ENCODE measurements at places on chromosomes 4 and X.

DNA sequence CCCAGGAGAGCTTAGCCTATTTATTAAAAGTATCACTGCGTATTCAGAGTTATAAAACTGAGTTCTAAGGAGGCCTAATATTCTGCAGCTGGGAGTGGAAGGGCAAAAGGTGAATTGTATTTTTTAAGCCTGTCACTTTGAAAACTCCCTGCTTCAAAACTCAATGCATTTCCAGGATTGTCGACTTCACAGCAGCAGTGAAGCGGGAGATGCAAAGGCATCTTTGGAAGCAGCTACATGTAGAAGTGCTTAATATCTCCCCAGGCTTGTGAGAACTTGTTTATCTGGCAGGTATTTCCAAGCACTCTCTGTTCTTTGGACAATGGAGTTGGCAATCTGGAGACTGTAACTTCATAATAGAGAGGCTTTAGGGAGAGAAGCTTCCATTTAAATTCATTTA lies 717.5 kb upstream of the SLIT2 start:
- DNase-seq = no peak

DNA sequence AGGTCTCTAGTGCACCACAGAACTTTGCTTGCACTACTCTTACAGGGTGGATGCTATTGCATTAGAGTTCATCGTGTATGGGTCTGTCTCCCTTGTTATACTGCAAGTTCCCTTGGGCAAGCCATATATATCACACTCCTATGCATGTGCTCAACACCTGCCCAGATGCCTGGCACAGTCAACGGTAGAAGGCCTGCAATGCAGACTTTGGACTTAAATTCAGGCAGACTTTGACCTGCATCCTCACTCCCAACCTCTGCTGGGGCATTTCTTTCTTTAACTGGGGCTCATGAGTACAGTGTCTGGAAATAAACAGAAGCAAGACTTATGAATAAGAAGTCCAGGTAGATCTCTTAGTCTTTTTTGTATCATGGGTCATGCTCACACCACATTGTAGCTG lies 148.2 kb downstream of the LDB2 start:
- DNase-seq = no peak

DNA sequence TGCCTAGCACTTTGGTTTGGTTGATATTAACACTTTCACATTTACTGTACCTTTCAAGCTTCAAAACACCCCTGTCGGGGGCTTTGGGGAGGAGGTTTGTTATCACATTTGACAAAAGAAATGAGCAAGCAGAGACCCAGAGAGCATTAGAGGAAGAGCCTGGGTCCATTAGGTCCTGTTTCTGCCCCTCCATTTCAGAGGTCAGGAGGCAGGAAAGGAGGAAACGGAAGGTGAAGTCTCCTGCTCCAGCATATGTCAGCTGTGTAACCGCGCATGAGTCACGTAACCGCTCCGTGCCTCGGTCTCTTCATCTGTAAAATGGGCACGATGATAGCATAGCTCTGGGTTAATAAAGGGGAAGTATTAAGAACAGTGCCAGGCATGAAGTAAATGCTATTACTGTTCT lies 201.9 kb upstream of the BCOR start:
- no peak for DNase-seq

DNA sequence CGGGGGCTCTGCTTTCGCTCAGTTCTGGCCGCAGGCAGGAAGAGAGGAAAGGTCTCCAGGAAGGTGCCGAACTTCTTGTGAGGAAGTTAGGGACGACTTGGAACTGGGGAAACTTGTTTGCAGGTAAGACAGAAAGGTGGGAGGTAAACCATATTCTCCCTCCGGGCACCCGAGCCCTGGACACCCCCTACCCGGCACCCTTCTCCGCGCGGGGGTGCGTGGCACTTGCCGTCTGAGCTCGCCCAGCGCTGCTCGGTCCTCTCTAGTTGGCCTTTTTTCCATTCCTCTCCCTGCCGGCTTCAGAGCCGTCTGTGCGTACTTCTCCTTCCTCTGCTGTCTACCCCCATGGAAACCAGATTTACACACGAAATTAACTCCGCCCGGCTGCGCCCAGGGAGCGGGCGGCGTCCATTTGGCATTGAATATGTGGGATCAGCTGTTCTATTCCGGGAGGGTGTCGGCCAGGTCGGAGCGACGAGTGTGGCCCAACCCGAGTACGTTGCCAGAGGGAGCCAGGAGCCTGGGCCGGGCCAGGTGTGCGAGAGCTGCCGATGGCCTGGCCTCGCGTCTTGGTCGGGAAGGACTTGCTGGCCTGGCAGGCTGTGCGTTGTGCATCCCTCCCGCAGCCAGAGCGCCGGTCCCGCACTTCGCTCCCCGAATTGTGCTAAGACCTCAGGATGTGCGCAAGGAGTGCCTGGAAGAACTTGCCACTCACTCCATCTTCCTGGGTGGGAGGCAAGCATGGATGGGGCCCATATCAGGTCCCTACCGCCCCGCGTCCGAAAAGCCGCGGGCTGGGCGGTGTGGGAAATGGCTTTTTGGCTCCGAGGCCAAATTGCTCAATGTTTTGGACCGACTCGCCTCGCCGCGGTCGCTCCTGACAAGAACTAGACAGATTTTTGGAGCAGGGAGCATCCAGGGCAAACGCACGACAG lies 1.7 kb downstream of the PDGFRA start:
- peak; percentile 75 for DNase-seq

DNA sequence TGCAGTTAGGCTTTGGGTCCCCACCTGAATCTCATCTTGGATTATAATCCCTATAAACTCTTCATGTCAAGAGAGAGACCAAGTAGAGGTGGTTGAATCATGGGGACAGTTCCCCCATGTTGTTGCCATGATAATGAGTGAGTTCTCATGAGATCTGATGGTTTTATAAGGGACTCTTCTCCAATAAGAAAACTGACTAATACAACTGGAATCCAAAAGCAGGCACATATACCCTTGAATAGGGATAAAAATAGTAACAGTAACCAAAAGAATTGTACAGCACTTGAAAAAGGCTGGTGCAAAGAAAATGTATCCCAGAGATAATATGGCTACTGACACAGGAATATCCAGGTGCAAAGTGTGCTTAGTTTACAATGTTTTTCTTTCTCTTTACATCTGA lies 351.5 kb upstream of the MAD2L1 start:
- DNase-seq = no peak

DNA sequence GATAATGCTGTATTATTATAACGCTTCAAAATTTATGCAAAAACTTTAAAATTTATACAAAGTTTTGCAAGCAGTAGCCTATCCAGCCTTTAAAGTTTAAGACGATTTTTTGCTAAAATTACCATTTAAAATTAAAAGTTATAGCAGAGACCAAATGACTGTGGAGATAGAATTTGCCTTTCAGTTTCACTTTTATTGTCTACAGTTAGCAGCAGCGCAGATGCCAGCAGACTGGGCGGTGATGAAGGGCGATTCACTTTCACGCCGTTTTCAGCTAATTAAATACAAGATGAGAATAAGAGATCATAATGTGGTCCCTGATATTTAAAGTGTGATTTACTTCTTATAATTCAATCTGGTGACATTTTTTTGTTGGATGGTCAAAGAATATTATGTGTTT lies 1381.5 kb upstream of the ADGRL3 start:
- DNase-seq = no peak

DNA sequence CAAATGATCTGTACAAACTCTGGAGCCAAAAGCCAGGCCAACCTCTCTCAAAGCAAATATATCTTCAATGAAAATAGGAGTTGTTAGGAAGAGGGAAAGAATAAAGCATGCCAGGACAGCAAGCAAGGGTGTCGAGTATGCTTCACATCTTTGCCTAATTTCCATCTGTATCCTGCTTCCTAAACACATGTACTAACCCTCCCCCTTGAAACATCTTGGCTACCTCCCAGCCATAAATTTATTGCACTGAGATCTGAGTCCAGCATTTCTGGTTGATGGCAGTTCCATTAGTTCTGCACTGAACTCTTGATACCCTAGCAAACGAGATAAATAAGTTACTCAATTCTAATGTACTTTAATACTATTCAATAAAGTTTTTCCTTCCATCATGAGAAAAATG lies 430.5 kb upstream of the TRAM1L1 start:
- no peak for DNase-seq

- peak; percentile 75 for DNase-seq
These were observed 19.7 kb upstream of the ABCG2 start for GRCh38 chr4:88177983-88178625.

DNA sequence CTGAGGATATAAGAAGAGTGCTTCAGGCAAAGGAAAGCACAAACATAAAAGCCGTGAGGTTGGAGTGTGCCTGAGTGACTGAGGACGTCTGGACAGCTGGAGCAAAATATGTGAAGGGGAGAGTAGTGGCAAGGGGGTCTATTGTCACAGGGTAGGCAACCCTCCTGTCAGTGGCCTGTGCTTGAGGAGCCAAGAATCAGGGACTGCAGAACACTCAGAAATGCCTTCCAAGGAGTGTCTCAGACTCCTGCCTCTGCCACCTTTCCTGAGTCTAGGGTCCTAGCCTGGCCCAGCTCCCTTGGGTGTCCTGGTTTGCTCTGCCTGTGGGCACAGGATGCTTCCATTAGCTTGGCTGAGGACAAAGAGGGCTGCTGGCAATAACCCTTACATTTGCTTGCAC lies 152.5 kb upstream of the PJA1 start:
- DNase-seq = peak; percentile 2

DNA sequence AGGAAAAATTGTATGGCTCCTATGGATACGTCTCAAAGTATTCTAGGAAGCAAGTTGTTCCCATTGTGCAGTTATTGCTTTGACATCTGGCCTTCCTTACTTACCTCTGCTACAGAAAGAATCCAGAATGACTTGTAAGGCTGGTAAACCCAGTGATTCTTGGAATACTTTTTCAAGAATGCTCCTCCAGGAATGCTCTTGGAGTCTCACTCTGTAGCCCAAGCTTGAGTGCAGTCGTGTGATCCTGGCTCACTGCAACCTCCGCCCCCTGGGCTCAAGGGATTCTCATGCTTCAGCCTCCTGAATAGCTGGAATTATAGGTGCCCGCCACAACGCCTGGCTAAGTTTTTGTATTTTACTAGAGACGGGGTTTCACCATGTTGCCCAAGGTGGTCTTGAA lies 38.1 kb downstream of the GAB1 start:
- DNase-seq = no peak

DNA sequence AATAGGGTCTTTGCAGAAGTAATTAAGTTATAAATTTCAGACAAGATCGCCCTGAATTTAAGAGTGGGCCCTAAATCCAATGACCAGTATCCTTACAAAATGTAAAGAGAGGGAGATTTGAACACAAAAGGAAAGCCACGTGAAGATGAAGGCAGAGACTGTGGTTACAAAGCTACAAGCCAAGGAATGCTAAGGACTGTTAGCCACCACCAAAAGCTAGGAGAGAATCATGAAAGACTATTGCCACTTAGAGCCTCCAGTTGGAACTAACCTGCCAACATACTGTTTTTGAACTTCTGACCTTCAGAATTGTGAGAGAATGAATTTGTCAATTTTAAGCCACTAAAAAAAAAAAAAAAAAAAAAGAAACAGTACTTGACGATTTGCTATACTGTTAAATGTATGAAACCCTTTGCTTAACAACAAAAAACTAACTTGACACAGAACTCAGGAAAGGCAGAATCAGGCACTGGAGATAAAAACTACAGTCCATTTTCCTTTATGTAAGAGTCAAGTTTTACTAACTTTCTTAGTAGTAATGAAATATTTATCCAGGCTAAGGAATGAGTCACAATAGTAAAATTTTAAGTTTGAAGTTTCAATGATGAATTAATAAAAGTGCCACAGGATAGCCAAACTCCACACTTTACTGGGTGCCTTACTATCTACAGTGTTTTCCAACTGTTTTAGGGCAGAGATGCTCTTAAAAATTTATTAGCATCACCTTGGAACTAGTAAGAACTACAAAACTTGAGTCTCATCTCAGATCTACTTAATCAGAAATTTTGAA lies 25.1 kb downstream of the DHX15 start:
- DNase-seq = no peak

- no peak for DNase-seq
These were observed 127.3 kb upstream of the FAT4 start for GRCh38 chr4:125187226-125188176.

GRCh38 chrX:12881914-12882313 lies 15.0 kb downstream of the TLR7 start:
- DNase-seq = no peak

- DNase-seq = no peak
These were observed 191.6 kb upstream of the GALNTL6 start for GRCh38 chr4:171621646-171622045.

DNA sequence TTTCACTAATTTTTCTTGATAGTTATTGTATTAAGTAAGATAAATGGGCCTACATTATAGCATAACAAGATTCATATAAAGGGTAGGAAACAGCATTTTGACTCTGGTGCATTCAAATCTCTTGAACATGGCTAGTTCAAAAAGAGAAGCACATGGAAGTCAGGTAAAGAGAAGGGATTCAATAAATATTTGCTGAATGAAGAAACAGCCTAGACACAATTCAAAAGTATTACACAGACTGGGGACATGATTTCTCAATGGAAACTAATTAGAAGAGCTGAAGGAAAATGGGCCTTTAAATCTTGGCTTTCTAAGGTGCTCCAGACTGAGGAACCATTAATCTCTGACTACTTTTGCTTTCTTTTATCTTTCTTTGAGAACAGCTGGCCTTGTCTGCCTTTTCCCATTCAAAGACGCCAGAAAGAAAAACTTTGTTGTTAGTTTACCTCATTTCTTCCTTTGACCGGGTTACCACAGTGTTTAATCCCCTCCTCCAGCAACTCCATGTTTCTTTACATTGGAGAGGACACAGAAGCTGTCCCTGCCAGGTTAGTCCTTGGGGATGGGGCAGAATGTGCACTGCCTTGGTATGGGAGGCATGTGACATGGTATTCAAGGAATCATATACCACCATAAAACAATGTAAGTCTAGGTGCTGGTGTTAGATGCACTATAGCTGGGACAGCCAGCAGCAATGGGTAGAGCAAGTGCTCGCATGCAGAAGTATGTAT lies 264.2 kb downstream of the CAMK2D start:
- DNase-seq = no peak

DNA sequence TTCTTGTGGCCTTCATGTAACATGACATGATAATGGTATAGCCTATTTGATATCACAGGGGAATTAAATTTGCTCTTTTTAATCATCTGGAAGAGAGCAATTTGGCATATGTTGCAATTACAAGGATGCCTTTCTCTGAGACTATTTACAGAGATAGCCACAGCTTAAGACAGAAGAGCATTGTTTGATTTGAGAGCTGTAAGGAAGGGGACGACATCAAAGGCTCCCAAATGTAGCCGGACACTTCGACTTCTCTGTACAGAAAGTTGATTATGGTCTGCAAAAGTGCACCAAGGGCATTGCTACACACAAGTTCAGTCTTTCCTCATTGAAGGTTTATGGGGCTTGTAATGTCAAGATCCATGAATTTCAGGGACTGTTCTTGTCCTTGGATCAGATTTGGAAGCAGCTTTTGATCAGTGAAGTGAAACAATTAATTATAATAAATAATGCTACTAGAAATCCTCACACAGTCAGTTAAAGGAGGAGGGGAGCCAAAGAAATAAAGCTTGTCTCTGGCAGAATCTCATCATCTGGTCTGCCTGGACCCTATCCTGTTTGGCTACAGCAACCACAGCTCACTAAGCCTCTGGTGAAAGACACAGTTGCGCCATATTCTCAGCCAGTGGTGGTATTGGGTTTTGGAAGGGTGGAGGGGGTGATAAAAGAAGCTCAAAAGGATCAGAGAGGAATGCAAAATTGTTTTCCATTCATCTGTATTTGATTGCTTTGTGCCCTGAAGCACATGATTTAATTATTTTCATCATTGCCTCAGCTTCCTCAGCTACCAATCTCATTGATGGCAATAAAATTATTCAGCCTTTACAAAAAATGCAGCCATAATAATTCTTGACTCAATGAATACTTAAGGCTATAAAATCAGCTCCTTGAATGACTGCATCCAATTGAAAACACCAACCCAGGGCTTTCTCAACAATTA lies 654.3 kb upstream of the LCORL start:
- no peak for DNase-seq

All from H7 (cell line).